NCI-H2081 treated with DMSO at 0.1 percent for 48 hours (cell line): ENCODE measurements at places on chromosomes 12 and 14.

- DNase-seq: no peak
Measured at GRCh38 chr12:119802472-119802871, 74.6 kb downstream of the CIT start.

DNA sequence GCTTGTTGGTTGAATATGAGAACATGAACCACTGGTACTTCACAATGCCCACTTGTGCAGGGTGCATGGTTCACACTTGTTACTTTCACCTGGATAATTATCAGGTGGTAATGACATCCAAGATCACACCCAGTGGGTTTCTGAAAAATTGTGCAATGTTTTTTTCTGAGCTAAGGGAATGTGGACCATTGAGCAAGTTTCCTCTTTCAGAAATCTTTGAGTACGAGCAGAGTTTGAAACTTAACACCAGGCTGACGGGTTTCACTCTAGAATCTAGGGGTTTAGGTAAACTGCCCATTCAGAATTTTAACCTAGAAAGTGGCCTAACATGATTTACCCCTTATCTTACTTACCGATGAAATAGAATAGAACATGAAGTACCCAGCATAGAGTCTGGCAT is 389.6 kb downstream of the PAWR start:
- DNase-seq: no peak

DNA sequence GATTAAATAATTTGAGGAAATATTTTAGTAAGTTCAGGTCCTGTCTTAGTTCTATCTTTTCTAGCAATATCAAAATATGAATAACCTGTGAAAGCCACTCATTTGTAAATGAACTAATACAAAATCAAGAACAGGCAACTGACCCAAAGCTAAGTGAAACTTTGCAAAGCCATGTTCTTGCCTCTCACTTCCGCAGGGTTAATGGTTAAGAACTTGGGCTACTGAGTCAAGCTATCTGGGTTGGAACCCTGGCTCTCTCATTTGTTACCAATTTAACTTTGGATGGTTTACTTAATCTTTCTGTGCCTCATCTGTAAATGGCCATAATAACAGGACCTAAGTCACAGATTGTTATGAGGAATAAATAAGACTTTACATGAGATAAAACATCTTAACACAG is 2.8 kb downstream of the KIF21A start:
- no peak for DNase-seq

DNA sequence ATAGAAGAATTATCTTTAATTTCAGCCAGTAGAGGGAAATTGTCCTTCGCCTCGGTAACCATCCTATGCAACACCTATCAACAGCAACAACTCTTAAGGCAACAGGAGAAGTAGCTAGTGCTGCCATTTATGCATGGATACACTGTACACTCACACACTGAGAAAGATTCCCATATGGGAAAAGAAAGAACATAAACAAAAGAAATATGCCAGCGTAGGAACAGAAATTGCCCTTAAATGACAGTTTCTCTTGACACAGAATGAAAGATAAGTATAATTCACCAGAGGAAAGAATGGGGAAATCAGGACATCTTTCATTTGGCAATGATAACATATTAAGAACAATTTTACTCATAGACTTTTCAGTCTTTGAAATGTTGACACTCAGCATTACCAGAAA is 466.9 kb downstream of the BCAT1 start:
- no peak for DNase-seq

- DNase-seq: no peak
Measured at GRCh38 chr12:27576667-27577347, 52.8 kb downstream of the PPFIBP1 start.

DNA sequence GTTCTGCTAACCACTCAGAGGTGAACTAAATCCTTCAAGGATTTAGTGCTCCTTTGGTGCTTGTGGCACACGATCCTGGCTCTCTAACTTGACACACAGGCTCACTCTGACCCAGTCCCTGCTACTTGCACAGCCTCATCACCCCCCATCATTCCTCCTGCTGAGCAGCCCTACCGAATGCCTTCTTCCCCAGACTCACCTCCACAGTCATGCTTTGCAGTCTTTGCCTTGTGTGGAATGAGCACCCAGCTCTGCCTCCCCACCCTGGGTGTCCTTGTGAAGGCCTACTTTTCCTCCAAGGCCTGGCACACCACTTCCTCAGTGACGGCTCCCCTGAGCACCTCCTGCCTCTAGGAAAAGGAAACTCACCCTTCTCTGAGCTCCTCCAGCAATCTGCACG is 7.9 kb upstream of the TINF2 start:
- no peak for DNase-seq

DNA sequence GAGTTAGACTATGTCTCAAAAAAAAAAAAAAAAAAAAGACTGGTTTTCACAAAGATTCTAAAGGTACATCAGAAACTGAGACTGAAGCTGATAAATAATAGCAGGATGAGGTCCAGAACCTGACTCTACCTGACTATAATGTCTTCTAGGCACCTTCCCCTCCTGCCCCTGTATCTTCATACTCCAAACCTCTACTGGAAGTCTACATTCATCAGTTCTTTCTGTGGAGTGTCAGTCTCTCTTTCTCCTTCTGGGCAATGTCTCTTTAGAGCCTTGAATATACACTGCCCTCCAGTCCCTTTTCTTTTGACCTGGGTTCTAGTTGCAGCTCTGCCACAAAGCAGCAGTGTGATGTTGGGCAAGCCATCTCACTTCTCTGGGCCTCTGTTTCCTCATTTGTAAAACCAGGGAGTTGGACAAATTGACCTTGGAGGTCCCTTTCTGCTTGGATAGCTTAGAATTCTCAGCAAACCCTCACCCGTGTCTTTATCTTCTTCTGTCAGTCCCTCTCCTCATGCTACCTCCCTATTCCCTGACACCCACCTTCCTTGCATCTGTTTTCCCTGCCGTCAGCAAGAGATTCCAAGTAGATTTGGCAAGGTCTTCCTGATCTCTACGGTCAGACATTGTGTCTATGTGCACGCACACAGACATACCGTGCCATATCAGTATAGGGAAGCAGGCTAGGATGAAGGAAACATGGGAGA is 4.3 kb downstream of the NFE2 start:
- DNase-seq: no peak

DNA sequence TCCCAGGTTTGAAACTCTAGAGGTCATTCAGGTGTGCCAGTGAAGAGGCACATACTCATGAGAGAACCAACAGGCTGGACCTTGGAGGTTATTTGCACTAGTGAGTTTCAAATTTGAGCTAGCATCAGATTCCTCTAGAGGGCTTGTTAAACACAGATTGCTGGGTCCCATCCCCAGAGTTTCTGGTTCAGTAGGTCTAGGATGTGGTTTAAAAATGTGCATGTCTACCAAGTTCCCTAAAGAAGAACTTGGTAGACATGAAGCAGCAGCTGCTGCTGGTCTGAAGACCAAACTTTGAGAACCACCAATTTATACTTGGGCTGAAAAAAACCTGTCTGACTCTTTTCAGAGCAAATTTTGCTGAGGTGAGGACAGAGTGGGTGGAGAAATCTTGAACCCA is 61.7 kb downstream of the SUSD6 start:
- no peak for DNase-seq

DNA sequence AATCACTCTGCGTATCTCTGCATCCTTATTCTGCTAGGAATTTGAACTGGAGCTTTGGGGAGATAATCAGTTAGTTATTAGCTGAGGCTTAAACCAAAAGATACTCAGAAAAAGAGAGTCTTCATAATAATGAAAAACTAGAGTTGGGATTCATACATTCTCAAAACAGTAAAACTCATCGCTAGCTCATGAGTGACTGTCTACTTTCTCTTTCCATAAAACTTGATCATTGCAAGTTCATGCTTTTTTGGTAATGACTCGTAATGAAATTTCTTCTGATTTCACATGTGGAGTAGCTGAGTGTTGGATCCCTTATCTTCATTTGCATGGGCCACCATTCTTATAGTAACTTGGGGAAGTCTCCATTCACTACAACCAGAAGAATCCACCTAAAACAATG is 397.7 kb downstream of the PDZRN4 start:
- no peak for DNase-seq

DNA sequence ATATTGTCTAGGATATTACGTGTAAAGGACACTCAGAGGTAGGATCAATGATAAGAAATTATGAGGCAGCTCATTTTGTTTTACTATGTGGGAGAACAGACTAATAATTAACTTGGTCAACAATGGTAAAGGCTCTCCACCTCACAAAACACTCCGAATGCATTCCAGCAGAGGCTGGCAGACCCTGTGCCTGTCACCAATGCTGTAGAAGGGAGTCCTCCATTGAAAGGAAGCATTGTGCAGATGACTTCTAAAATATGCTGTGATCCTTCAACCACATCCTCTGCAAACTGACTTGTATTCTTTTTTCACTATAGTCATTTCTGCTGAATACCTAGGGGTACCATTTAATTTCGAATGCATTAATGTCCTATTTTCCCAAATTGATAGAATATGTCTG is 119.6 kb upstream of the EEA1 start:
- no peak for DNase-seq

- DNase-seq: no peak
Measured at GRCh38 chr14:103207388-103208072, 84.3 kb downstream of the TNFAIP2 start.

GRCh38 chr12:1083889-1084262 is 92.9 kb downstream of the ERC1 start:
- peak; percentile 70 for DNase-seq

- no peak for DNase-seq
Measured at GRCh38 chr12:74791365-74791764, 253.7 kb downstream of the ATXN7L3B start.

- DNase-seq: no peak
Measured at GRCh38 chr12:123140676-123141614, 9.9 kb downstream of the PITPNM2 start.

- no peak for DNase-seq
Measured at GRCh38 chr12:120460157-120460556, 9.4 kb downstream of the SRSF9 start.

DNA sequence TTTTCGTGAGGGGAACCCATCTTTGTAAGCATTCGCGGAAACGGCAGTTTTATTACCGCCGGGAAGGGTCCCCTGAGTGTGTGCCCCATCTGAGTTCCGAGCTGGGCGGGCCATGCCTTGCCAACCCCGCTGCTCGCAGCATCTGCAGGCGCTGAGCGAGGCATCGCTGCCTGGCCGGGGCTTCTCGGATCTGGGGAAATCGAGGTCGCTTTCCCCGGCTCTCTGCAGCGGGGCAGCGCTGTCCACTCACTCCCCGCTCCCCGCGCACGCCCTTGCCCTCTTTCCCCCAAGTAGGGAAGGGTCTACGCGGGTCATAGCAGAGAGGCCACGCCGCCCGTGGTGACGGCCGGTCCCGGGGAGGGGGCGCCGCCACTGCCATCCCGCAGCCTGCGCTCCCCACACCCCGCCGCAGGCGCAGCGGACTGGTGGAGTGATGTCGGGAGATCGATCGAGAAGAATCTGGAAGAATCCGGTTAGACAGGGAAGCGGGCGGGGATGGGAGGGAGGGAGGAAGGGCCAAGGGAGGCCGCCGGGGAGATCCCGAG is 507 bp upstream of the FKBP4 start:
- DNase-seq: no peak

- no peak for DNase-seq
Measured at GRCh38 chr14:67746927-67747326, 45.2 kb downstream of the RDH12 start.

DNA sequence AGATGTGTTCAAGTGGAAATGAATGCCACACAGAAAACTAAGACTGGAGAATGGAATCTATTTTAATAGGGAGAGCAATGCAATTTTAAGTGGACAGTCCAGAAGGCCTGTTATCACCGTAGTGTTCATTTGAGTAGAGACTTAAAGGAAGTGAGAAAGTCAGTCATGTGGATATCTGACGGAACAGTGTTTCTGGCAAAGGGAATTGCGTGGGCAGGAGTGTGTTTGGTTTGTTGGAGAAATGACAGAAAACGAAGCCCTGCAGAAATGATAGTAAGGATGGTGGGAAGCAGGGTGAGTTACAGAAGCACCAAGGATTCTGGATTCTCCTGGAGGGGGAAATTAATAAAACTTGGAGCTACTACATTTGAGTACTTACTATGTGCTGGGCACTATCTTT is 776.6 kb downstream of the MED13L start:
- no peak for DNase-seq

DNA sequence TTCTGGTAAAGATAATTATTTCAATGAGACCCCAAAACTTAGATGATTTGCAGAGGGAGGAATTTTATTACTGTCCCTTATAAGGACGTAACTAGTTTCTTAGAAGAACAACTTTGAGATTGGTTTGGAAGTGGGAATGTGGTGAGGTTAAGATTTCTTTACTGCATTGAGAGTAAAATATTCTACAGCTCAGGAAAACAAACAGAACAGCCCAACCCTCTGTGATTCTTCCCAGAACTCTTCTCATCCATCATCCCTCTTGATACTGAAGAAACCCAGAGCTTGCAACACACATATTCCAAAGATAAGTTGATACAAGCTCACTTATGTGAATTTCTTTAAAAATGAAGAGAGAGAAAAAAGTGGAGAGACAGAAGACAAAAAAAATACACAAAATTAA is 234.2 kb downstream of the CRADD start:
- DNase-seq: no peak

- no peak for DNase-seq
Measured at GRCh38 chr12:65494537-65494936, 216.1 kb downstream of the MSRB3 start.

GRCh38 chr12:127414636-127415035 is 852.3 kb upstream of the TMEM132C start:
- no peak for DNase-seq

DNA sequence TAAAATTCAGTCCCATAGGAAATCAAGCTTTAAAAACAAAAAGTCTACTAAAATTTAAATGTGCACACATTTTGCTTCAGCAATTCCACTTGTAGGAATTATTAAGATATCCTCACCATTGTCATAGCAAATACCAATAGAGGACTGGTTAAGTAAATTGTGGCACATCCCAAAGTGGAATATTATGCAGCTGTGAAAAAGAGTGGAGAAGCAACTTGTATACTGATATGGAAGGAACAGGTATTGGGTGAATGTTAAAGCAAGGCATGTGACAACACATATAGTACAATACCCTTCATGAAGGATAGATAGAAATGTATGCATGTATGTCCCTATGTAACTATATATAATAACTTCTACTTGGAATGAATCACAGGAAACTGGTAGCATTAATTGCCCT is 11.9 kb downstream of the KRT8 start:
- DNase-seq: no peak

DNA sequence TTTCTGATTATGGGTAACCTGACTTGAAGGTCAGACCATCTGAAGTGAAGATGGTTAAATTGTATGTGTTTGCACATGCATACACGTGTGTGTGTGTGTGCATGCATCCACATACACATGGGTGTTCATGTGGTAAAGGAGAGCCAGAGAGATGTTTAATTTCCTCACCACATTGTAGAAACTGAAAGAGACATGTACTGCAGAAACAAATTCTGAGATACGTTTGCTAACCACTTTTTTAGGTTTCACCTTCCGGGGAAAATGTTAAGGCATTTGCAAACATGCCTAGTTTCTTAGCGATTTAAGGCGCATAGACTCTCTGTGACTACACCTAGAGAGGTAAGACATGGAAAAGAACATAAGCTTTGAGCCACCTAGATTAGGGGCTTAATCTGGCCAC is 362.9 kb downstream of the RAD51B start:
- DNase-seq: no peak

- DNase-seq: no peak
Measured at GRCh38 chr14:54976316-54976715, 50.6 kb downstream of the WDHD1 start.

GRCh38 chr12:92764831-92765230 is 62.0 kb downstream of the PLEKHG7 start:
- DNase-seq: no peak

GRCh38 chr12:30968211-30968610 is 41.7 kb downstream of the TSPAN11 start:
- DNase-seq: no peak

- DNase-seq: no peak
Measured at GRCh38 chr12:68169213-68169889, 9.8 kb upstream of the IFNG start.

GRCh38 chr14:29905543-29905942 is 22.1 kb downstream of the PRKD1 start:
- no peak for DNase-seq
